Stimulated activated CD4-positive, alpha-beta T cell treated with anti-CD3 and anti-CD28 coated beads, Interleukin-1b, Interleukin-23, amount 100 ng/mL, for 1 hour (primary cell): ENCODE measurements at places on chromosomes 4 and X.
A peak's percentile ranks its signal among the peaks of the same experiment; 100 is the strongest.

- DNase-seq: no peak
These were observed 450.0 kb downstream of the ANKRD50 start for GRCh38 chr4:124262211-124263179.

DNA sequence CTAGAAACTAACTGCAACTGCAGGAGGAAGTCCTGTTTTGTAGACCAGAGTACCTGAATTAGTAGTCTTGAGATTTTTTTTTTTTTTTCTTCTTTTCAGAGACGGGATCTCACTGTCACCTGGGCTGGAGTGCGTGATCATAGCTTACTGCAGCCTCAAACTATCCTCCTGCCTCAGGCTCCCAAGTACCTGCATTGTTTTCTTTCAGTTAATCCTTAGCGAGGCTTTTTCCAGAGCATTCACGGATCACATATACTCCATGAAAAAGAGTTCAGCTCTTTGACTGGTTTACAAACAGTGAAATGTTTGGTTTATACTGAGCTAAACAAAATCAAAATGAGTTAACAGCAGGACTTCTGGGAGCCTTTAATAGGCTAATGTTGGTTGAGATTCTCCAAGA lies 45.8 kb downstream of the KLHL15 start:
- no peak for DNase-seq

- no peak for DNase-seq
These were observed 112.2 kb upstream of the PSAPL1 start for GRCh38 chr4:7546809-7547367.

DNA sequence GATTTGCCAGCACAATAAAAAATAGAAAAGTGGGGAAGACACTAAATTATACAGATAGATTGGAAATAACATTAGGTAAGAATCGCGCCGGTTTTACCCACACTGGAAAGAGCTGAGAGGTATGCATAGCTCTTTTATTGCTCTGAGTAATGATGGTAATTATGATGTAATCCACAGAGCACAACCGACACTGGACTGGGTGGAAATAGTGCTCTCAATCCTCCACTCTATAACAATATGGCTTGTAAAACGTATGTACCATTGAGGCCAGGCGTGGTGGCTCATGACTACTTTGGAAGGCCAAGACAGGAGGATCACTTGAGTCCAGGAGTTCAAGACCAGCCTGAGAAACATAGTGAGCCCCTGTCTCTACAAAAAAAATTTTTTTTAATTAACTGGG lies 104.3 kb upstream of the RAPGEF2 start:
- DNase-seq: no peak

GRCh38 chr4:121217351-121217750 lies 53.2 kb upstream of the TNIP3 start:
- no peak for DNase-seq

GRCh38 chr4:20313237-20314030 lies 61.7 kb downstream of the SLIT2 start:
- DNase-seq: no peak

DNA sequence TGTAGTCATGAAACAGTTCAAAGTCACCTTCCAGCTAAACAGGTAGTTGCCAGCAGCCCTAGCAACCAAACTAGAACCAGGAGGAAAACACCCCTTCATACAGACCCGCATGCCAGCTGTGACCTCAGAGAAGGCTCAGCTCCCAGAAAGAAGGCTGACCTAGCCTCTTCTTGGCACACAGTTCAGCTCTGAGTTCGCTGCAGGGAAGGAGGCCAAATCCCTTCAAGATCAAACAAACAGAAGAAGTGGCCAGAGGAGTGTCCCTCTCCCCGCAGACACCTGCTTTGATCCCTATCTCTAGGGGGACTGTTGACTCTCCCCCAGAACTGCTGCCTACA lies 56.0 kb downstream of the HADH start:
- no peak for DNase-seq

DNA sequence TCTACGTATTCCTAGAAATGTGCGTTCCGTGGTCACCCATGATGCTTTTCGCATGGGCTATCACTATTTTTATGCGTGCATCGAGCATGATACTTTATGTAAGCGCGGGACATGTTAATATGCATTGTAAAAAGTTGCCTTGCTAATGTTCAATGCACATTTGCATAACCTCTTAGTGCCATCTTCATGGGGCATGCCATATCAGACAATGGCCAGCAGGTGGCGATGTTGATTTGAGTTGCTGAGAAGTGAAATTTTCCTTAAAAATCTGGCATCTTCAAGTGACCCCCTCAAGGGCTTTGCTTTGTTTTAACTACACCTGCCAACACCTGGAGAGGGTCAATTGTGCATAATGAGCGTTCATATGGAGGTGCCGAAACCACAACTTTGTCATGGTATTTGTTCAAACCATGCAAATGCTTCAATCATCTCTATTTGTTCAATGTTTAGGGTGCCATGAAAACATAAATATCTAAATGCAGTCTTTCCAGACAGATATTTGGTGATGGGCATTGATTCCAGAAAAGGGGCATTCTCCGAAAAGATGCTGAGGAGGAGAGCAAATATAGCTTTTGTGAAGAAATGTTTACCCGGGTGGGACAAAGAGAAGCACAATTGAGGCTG lies 833.9 kb upstream of the PRKX start:
- no peak for DNase-seq

GRCh38 chrX:43973249-43974099 lies at the start of gene NDP:
NDP (minus strand) TSS chrX:43973390; CDS start chrX:43958645, 14,745 bp downstream.
- DNase-seq: peak; percentile 0

DNA sequence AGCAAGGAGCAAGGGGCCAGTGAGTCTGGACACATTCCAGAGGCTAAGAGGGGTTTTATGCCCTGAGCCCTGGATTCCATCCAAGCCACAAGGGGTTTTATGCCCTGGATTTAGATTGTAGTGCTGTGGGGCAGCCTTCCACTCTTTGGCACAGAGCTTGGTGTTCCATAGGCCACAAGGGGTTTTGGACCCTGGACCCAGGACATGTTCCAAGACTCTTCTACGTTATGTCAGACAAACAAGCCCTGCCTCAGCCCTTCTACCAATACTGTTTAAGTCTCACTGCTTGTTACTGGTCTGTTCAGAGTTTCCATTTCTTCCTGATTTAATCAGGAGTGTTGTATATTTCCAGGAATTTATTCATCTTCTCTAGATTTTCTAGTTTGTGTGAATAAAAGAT lies 12.8 kb upstream of the SCARB2 start:
- no peak for DNase-seq

GRCh38 chr4:73345399-73345975 lies 58.6 kb upstream of the ALB start:
- no peak for DNase-seq

DNA sequence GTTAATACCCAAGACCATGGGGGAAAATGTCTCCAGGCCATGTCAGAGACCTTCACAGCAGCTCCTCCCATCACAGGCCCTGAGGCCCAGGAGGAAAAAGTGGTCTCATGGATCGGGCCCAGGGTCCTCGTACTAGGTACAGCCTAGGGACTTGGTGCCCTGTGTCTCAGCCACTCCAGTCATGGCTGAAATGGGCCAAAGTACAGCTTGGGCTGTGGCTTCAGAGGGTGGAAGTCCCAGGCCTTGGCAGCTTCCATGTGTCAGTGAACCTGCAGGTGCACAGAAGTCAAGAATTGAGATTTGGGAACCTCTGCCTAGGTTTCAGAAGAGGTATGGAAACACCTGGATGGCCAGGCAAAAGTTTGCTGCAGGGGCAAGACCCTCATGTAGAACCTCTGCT lies 27.6 kb upstream of the C4orf54 start:
- DNase-seq: no peak

DNA sequence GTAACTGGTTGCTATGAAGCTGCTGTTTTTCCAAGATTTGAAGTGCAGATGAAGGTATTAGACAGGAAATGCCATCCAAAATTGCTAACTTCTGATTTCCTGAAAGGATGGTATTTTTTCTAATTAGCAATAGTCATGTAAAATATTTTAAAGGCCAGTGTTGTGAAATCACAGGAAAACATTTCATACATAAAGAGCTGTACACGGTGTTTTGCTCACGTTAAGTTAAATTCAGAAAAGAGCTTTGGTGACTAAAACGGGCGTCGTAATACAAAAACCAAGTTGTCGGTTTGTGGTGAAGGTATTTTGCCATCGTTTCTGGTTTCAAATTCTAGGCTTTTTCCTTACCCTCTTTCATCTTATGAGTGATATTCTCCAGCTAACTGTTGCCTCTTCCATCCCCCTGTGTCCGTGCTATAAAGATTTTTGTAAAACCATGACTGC lies 39.8 kb downstream of the AFF1 start:
- no peak for DNase-seq

- no peak for DNase-seq
These were observed 56.5 kb downstream of the ARAP2 start for GRCh38 chr4:36187723-36188333.

GRCh38 chrX:95628796-95629195 lies 1055.8 kb upstream of the DIAPH2 start:
- DNase-seq: no peak

GRCh38 chr4:142378179-142378578 lies 467.9 kb downstream of the INPP4B start:
- DNase-seq: no peak

- DNase-seq: no peak
These were observed 367.8 kb upstream of the SLC7A11 start for GRCh38 chr4:138609943-138610350.

- no peak for DNase-seq
These were observed 170.1 kb upstream of the SCML1 start for GRCh38 chrX:17567187-17567586.

- DNase-seq: no peak
These were observed 283.8 kb downstream of the IQCM start for GRCh38 chr4:149531861-149532260.

GRCh38 chrX:153375571-153375970 lies 25.6 kb downstream of the PNMA6E start:
- DNase-seq: no peak

- DNase-seq: no peak
These were observed 19.4 kb downstream of the SH3TC1 start for GRCh38 chr4:8218371-8219031.

DNA sequence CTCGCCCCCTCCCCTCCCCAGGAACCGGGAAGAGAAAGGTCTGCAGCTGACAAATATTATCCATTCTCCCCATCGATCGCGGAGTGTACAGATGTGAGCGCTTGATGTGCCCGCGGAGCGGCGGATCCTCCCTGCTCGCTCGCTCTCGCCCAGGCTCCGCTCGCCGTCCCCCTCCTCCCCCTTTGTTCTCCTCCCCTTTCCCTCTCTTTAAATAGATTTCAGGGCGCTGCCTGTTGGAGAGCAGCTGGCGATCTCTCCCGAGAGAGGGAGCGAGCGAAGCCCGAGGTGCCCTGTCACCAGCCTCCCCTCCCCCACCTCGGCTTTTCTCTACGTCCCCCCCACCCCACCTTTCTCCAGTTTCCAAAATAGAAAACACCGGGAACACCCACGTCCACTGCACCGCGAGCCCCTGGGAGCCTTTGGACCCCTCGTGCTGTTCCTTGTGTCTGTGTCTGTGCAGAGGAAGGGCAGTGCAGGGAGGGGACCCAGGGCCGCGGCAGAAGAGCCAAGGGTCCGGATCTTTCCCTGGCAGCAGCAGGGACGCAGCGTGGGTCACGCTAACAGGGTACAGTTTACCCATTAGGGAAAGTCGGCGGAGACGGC lies 56.6 kb upstream of the BCOR start:
- DNase-seq: no peak

DNA sequence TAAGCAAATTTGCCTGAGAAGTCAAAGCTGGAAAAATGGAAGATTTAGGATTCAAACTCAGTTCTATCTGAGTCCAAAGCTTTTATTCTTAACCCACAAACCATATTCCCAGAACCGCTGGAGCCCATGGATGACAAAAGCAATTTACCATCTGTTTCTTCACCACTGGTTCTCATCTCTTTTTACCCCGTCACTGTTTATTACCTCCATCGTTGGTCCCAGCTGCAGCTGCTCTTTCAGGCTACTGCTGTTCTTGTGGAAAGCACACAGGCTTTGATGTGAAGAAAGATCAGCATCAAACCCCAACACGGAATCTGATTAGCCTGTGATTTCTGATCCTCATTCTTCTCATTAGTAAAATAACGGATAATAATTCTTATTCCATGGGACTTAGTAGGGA lies 9.5 kb downstream of the FBXO8 start:
- DNase-seq: no peak

DNA sequence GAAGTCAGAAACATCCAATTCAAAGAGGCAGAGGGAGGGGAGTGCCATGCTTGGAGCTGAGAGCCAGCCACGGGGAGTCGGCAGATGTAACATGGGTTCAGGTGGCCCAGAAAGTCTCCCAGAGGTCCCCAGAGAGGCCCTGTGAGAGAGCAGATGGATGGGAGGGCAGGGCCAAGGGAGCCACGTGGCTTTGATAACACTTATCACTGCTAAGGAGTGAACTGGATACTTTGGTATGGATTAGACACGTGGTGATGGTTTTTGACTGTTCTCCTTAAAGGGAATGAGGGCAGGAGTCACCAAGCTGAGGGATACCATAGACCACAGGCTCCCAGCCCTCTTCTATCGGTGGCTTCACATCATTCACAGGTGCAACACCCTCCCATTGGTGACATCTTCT lies 13.7 kb downstream of the CCKAR start:
- DNase-seq: no peak

DNA sequence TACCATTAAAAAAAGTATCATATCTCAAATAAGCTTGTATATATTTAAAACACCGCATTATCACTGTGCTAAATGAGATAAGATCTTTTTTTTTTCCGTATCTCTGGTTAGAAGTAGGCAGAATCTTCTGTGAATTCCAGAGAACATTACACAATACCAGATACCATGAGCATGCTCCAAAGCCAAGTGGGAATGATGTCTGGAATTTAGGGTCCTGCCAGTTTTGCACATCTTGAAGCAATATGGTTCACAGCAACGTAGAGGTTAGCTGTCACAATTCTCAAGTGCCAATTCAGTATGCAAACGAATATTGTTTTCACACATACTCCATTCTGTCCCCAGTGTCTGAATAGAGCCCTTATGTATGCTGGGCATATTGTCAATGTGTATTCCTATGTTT lies 127.5 kb upstream of the NEIL3 start:
- DNase-seq: no peak

DNA sequence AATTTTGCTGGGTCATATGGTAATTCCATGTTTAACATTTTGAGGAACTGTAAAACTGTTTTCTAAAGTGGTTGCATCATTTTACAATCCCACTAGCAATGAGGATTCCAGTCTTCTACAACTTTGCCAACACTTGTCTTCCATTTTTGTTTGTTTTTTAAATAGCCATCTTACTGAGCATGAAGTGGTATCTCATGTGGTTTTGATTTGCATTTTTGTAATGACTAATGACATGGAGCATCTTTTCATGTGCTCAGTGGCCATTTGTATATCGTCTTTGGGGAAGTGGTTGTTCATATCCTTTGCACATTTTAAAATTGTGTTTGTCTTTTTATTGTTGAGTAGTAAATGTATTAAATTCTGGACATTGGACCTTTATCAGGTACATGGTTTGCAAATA lies 94.7 kb downstream of the TMEM131L start:
- no peak for DNase-seq

DNA sequence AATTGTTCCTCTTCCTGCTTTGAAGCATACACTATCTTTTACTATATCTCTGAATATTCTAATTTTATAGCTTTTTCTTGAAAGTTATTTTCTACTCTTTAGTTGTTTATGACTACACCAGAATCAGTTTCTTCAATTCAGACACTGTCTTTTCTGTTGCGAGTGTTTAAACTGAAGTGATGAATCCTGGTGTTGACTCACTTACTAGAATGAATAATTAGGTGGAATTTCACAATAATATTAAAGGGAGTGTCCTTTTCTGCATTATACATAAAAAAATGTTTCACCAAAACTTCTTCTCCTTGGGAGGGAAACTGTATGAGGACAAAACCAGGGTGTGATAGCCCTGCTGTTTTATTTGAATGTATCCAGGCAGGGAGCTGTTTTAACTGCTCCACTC lies 1383.1 kb downstream of the C4orf33 start:
- DNase-seq: no peak

GRCh38 chr4:185898413-185898812 lies 86.4 kb upstream of the SORBS2 start:
- DNase-seq: no peak
